ENCODE measurements at places on chromosomes 11 and 22. TPM values are rescaled to one million over a fixed set of nuclear protein-coding genes. Genes with fewer than 3 reads are reported as not detected.

Gene ELFN2
- 0.13 TPM for total RNA-seq

GRCh38 chr11:19447150-19447566, 206.4 kb upstream of the E2F8 start:
- no peak overlapping the region for H3K4me3 ChIP-seq
- no peaks in the 10 kb centered on the region for H3K36me3 ChIP-seq
- no peak overlapping the region for H3K27ac ChIP-seq
- H3K4me1 ChIP-seq = no peaks in the 10 kb centered on the region
- no peak for DNase-seq

GRCh38 chr11:68447015-68447801, 13.3 kb upstream of the PPP6R3 start:
- no peak overlapping the region for H3K4me3 ChIP-seq
- H3K27me3 ChIP-seq = no peaks in the 10 kb centered on the region
- H3K27ac ChIP-seq = no peak overlapping the region
- DNase-seq = peak; percentile 94
- no peaks in the 10 kb centered on the region for H3K36me3 ChIP-seq

DNA sequence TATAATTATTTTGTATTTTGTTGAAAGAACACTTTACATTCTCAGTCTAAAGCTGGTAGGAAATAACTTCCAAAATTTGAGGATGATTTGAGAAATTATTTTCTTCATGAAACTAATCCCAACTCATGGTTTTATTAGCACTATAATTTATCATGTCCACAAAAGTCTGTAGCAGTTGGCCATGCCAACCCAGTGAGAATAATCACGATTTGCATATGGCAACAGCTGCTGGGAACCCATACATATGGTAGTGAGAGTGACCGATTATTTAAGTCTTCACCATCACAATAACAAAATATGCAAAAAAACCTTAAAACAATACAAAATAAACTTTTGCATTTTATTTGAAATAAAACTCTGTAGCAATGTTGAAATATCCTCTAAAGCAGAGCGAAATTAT, 445.9 kb upstream of the ANO3 start:
- no peak overlapping the region for H3K4me3 ChIP-seq
- H3K4me1 ChIP-seq = no peaks in the 10 kb centered on the region
- no peak overlapping the region for H3K27ac ChIP-seq
- DNase-seq = no peak
- no peaks in the 10 kb centered on the region for H3K27me3 ChIP-seq
- H3K36me3 ChIP-seq = no peaks in the 10 kb centered on the region

- H3K4me1 ChIP-seq = no peaks in the 10 kb centered on the region
- H3K4me3 ChIP-seq = no peak overlapping the region
- no peaks in the 10 kb centered on the region for H3K36me3 ChIP-seq
- H3K27ac ChIP-seq = no peak overlapping the region
- H3K27me3 ChIP-seq = no peaks in the 10 kb centered on the region
- no peak for DNase-seq
These were observed 570.0 kb downstream of the TBC1D22A start for GRCh38 chr22:47332246-47332980.

DNA sequence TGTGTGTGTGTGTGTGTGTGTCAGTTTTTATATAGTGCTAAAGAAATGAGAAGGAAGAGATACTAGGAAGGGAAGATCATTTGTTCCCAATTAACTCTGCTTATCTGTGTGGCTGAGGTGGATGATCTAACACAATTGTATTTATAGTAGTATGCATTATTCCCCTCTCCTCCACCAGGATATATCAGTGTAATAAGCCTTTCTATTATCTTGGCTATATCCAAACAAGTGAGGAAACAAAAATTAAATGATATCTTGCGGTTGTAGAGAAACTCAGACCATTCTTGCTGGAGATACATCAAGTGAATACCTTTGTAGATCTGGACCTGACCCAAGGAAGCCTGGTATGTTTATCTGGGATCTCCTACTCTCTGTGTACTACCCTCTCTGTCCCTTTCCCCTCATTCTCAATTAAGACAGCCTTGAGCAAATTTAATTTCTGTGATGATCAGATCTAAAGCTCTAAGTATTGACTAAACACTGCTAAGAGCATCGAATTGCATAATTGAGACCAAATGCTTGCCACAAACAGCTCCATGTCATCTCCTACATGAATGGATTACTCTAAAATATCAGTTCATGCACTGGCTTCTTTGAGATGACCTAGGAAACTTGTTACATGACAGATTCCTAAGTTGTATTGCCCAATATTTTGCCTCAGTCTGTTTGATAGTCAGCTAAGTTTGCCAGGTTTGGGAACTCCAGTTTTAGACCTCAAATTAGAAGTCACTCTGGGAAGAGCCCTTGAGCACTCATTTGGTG, 185.3 kb upstream of the CTSC start:
- DNase-seq = no peak
- no peaks in the 10 kb centered on the region for H3K36me3 ChIP-seq
- H3K27ac ChIP-seq = no peak overlapping the region
